ENCODE measurements at places on chromosomes 4 and X.
A peak's percentile ranks its signal among the peaks of the same experiment; 100 is the strongest.

GRCh38 chrX:8737883-8738282 lies 5.9 kb upstream of the ANOS1 start:
- no peak overlapping the region for H3K4me3 ChIP-seq
- no peak overlapping the region for H3K27ac ChIP-seq
- no peak for DNase-seq
- H3K4me1 ChIP-seq: no peaks in the 10 kb centered on the region

- H3K36me3 ChIP-seq: peaks cover 8% of the 10 kb centered on the region
- H3K27ac ChIP-seq: no peak overlapping the region
- peaks cover 16% of the 10 kb centered on the region for H3K27me3 ChIP-seq
- DNase-seq: no peak
These were observed 5.1 kb downstream of the ADGRA3 start for GRCh38 chr4:22510750-22511149.

GRCh38 chr4:1467581-1468458 lies 61.6 kb upstream of the NKX1-1 start:
- H3K4me3 ChIP-seq: no peak overlapping the region
- peaks cover 20% of the 10 kb centered on the region for H3K27me3 ChIP-seq
- H3K36me3 ChIP-seq: no peaks in the 10 kb centered on the region
- H3K27ac ChIP-seq: no peak overlapping the region
- DNase-seq: no peak
- no peaks in the 10 kb centered on the region for H3K4me1 ChIP-seq

GRCh38 chrX:150572206-150572605 lies 3.8 kb downstream of the MTM1 start:
- H3K27ac ChIP-seq: peak overlapping the region; percentile 97
- H3K4me3 ChIP-seq: peak overlapping the region; percentile 84
- H3K4me1 ChIP-seq: peaks cover 81% of the 10 kb centered on the region

- H3K36me3 ChIP-seq: no peaks in the 10 kb centered on the region
- no peak overlapping the region for H3K4me3 ChIP-seq
- H3K27me3 ChIP-seq: peaks cover 4% of the 10 kb centered on the region
- peaks cover 8% of the 10 kb centered on the region for H3K4me1 ChIP-seq
- H3K27ac ChIP-seq: no peak overlapping the region
These were observed 154.2 kb upstream of the TBL1X start for GRCh38 chrX:9310616-9311015.

GRCh38 chrX:69255441-69256290 lies 90.4 kb upstream of the PJA1 start:
- H3K27ac ChIP-seq: no peak overlapping the region
- H3K4me1 ChIP-seq: no peaks in the 10 kb centered on the region
- peaks cover 34% of the 10 kb centered on the region for H3K27me3 ChIP-seq
- no peak for DNase-seq
- no peaks in the 10 kb centered on the region for H3K36me3 ChIP-seq

DNA sequence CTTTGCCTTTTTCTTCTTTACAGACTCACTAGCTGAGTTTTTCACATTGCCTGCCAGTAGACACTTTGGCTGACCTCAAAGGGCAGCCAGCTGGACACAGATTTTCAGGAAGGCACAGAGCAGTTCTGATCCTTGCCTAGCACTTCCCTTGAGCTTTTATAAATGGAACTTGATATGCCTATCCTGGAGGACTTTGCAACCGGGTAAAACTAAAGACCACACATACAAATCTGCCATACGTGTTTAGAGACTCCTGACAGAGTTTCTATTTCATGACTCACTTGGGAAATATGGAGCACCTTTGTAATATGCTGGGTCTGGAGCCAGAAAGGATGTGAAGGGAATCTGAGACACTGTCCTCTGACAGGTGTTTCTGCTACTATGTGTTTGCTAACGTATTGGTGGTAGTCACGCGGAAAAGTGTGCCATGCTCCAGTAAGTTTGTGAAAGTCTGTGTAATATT lies 56.7 kb upstream of the RASSF6 start:
- DNase-seq: no peak
- no peaks in the 10 kb centered on the region for H3K36me3 ChIP-seq
- H3K4me3 ChIP-seq: no peak overlapping the region
- no peak overlapping the region for H3K27ac ChIP-seq
- H3K4me1 ChIP-seq: no peaks in the 10 kb centered on the region

GRCh38 chr4:6362896-6363295 lies 93.2 kb downstream of the WFS1 start:
- no peaks in the 10 kb centered on the region for H3K36me3 ChIP-seq
- H3K27ac ChIP-seq: no peak overlapping the region
- H3K27me3 ChIP-seq: peaks cover 6% of the 10 kb centered on the region
- H3K4me1 ChIP-seq: no peaks in the 10 kb centered on the region

GRCh38 chrX:143854006-143854405 lies 29.9 kb upstream of the UBE2NL start:
- no peak for DNase-seq
- no peak overlapping the region for H3K4me3 ChIP-seq
- no peak overlapping the region for H3K27ac ChIP-seq

DNA sequence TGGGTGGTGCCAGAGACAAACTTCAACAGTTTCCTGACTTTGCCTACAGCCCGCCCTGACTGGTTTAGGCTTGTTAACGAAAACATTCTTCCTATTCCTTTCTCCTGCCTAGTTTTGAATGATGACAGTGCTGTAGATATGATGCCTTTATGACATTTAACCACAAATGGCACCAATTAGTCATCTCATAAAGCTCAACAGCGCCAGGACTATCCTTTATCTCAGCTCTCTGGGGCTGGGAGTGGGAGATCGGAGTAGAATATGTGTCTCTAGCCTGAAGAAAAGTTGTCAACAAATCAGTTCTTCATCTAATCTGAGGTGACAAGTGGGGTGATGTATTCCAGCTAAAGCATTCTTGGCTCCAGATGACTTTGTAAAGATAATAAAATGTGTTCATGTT lies 64.6 kb upstream of the SH3RF1 start:
- H3K4me3 ChIP-seq: no peak overlapping the region
- H3K4me1 ChIP-seq: no peaks in the 10 kb centered on the region
- no peak for DNase-seq
- H3K36me3 ChIP-seq: no peaks in the 10 kb centered on the region
- no peaks in the 10 kb centered on the region for H3K27me3 ChIP-seq

DNA sequence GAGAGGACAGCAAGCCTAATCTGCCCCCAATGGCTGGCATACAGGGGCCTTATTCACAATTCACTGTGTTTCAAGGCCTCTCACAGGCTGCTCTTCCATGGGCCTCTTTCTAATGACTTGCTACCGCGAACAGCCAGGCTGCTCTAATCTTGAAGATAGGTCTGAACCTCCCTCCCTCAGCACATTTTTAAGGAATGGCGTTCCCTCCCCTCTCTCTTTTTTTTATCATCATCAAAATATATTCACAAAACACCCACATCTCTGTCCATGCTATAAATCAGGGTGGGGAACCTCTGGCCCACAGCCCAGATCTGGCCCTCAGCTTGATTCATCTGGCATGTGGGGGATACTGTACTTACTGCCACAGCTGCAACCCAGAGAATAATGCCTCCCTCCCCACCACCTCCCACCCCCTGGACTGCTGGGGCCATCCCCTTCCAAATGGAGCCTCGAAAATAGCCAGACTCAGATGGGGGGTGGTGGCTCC lies 76.2 kb upstream of the PLAC1 start:
- no peaks in the 10 kb centered on the region for H3K4me1 ChIP-seq
- H3K36me3 ChIP-seq: no peaks in the 10 kb centered on the region

DNA sequence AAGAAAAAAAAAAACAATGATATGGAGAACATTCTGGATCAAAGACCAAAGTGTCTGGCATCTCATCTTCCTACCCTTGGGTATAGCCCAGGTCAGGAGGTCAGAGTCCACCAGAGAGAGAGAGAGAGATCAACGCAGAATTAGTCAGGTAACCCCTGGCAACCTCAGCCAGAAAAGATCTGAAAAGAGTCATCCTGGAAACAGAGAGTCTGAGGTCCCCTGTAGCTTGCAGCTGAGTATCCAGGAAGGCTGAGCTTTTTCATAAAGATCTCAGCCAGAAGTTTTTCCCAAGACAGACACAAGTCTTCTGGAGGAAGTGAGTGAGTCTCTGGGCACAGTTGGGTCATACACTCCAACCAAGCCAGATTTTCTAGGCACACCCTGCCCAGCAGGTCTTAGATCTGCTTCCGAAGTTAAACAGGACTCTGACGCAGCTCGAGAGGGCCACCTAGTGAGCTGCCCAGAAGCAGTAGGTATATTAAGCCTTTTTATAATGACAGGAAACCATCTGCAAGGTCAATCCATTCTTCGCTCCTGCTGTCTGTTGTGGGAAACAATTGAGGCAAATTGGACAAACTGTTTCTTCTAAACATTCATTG lies 35.7 kb downstream of the ACE2 start:
- H3K27me3 ChIP-seq: peaks cover 80% of the 10 kb centered on the region
- peak; percentile 34 for DNase-seq
- no peak overlapping the region for H3K4me3 ChIP-seq
- no peaks in the 10 kb centered on the region for H3K4me1 ChIP-seq
- no peaks in the 10 kb centered on the region for H3K36me3 ChIP-seq

DNA sequence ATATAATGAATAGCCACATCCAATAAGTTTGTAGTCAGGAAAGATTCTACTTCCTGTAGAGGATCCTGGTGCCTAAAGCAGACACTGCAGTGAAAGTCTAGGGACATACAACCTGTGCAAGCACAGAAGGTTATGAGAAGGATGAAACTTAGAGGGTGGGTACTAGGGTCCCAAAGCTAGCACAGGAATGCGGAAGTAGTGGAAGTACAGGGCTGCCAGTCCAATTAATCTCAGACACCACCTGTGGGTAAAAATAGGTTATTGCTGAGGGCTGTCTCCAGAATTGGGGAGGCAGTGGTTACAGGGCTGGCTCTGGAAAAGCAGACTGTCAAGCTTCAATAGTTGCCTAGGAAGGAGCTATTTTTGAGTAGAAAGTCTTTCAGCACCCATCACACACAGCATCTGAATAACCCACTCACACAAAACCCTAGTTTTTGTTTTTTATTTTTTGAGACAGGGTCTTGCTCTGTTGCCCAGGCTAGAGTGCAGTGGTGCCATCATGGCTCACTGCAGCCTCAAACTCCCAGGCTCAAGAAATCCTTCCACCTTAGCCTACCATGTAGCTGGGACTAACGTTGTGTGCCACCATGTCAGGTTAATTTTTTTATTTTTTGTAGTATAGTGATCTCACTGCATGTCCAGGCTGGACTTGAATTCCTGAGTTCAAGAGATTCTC lies 50.8 kb upstream of the ELF2 start:
- H3K27ac ChIP-seq: no peak overlapping the region
- no peak for DNase-seq
- no peak overlapping the region for H3K4me3 ChIP-seq
- no peaks in the 10 kb centered on the region for H3K27me3 ChIP-seq
- H3K4me1 ChIP-seq: peaks cover 16% of the 10 kb centered on the region

GRCh38 chr4:10891866-10892265 lies 207.3 kb upstream of the CLNK start:
- no peak overlapping the region for H3K4me3 ChIP-seq
- no peaks in the 10 kb centered on the region for H3K36me3 ChIP-seq
- H3K4me1 ChIP-seq: peaks cover 1% of the 10 kb centered on the region
- H3K27me3 ChIP-seq: peaks cover 4% of the 10 kb centered on the region
- DNase-seq: no peak

GRCh38 chrX:9609987-9610386 lies 145.1 kb downstream of the TBL1X start:
- no peak overlapping the region for H3K4me3 ChIP-seq
- H3K36me3 ChIP-seq: peaks cover 2% of the 10 kb centered on the region
- no peak overlapping the region for H3K27ac ChIP-seq

DNA sequence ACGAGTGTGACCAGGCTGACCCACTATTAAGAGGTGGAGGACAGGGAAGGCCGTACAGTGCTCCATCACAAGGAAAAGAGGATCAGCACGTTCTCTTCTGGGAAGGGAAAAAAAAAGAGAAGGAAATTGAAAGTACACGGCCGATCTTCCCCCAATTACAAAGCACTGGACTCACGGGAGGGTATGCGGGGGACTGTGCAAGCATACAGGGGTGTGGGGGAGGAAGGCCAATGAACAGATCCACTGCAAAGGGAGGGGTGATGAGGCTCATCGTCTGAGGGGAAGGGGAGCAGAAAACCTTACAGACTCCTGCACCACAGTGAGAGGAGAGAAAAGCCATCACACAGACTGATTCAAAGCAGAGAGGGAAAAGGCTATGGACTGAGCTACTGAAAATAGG lies 1.1 kb downstream of the ELK1 start:
- DNase-seq: no peak
- peaks cover 49% of the 10 kb centered on the region for H3K4me1 ChIP-seq
- peaks cover 34% of the 10 kb centered on the region for H3K27me3 ChIP-seq
- H3K27ac ChIP-seq: peak overlapping the region; percentile 86

- peaks cover 28% of the 10 kb centered on the region for H3K4me1 ChIP-seq
- H3K27ac ChIP-seq: no peak overlapping the region
- DNase-seq: no peak
- H3K27me3 ChIP-seq: peaks cover 27% of the 10 kb centered on the region
- no peak overlapping the region for H3K4me3 ChIP-seq
- no peaks in the 10 kb centered on the region for H3K36me3 ChIP-seq
These were observed 26.9 kb downstream of the ASB9 start for GRCh38 chrX:15242899-15243555.

GRCh38 chr4:176708771-176709311 lies 83.9 kb downstream of the VEGFC start:
- H3K27me3 ChIP-seq: no peaks in the 10 kb centered on the region
- H3K27ac ChIP-seq: no peak overlapping the region
- H3K36me3 ChIP-seq: no peaks in the 10 kb centered on the region

DNA sequence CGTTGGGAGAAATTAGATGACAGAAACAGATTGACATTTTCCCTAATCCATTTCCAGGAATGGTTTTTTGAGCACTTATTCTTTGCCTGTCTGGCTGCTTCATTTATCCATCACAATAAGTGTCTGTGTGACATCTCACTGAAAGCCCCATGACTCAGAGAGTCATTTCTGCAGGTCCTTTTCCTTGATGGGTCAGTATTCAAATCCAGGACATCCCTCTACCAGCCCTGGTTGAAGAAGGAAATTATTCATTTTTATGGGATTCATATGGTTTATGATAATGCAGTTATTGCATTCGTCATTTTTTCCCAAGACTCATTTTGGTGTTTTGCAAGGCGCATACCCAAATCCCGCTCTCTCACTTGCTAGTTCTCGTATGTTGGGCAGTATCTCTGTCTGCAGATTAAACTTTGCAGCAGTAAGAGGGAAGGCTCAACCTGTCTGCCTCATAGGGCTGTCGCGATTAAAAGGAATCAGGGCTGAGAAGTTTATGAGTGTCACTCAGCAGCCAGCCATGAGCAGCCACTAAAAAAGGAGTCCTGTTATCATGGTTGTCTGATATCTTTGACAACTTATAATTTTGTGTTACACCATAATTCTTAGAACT lies 44.0 kb downstream of the GYG2 start:
- H3K27me3 ChIP-seq: peaks cover 17% of the 10 kb centered on the region
- no peaks in the 10 kb centered on the region for H3K36me3 ChIP-seq
- H3K27ac ChIP-seq: no peak overlapping the region
- no peak for DNase-seq

DNA sequence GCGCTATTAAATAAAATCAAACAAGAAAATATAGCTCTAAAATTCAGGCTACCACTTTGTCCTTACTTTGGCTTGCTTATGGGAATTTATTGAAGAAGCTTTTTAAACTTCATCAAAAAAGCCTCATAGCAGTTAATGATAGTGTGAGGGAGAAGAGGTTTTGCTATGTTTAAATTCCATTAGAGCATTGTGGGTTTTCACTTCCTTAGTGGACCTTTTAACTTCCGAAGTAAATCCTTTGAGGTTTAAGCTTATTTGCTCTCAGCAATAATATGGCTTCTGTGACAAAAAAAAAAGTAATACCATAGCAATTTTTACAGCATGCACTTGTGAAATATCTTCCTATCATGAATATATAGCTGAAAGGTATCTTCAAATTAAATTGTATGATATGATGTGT lies 120.2 kb upstream of the NDST4 start:
- H3K36me3 ChIP-seq: no peaks in the 10 kb centered on the region
- no peaks in the 10 kb centered on the region for H3K27me3 ChIP-seq
- no peak for DNase-seq
- H3K4me1 ChIP-seq: no peaks in the 10 kb centered on the region
- H3K27ac ChIP-seq: no peak overlapping the region

- peaks cover 12% of the 10 kb centered on the region for H3K36me3 ChIP-seq
- no peaks in the 10 kb centered on the region for H3K27me3 ChIP-seq
These were observed 24.3 kb downstream of the ADD1 start for GRCh38 chr4:2867758-2868491.
